Activated CD4-positive, alpha-beta T cell treated with anti-CD3 and anti-CD28 coated beads for 48 hours (primary cell): ENCODE measurements at places on chromosomes 4 and X.

- DNase-seq, result no peak
Observed at GRCh38 chr4:142124874-142125273, 488.5 kb downstream of the IL15 start.

- no peak for DNase-seq
Observed at GRCh38 chr4:89519771-89520320, 212.2 kb upstream of the GPRIN3 start.

GRCh38 chrX:8783097-8783713, 18.0 kb downstream of the FAM9A start:
- DNase-seq, result peak; percentile 43

- DNase-seq, result no peak
Observed at GRCh38 chrX:10636337-10636736, 16.0 kb upstream of the MID1 start.

- no peak for DNase-seq
Observed at GRCh38 chr4:68365068-68365467, 15.2 kb upstream of the YTHDC1 start.

DNA sequence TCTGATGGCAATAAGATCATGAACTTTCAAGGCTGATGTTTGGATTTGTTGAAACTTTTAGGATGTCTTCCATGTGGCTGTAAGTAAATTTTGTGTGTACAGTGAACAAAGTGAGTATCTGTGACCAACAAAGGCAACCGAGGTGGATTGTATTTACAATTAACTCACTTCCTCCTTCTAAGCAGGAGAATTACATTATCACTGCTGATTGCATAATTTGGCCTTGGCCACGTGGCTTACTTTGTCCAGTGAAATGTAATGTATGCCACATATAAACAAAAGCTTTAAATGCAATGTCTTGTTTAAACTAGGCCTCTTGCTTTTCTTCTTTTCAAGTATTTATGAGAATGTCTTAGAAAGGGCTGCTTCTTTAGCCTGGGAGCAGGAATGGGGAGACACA, 66.3 kb upstream of the MAD2L1 start:
- no peak for DNase-seq

DNA sequence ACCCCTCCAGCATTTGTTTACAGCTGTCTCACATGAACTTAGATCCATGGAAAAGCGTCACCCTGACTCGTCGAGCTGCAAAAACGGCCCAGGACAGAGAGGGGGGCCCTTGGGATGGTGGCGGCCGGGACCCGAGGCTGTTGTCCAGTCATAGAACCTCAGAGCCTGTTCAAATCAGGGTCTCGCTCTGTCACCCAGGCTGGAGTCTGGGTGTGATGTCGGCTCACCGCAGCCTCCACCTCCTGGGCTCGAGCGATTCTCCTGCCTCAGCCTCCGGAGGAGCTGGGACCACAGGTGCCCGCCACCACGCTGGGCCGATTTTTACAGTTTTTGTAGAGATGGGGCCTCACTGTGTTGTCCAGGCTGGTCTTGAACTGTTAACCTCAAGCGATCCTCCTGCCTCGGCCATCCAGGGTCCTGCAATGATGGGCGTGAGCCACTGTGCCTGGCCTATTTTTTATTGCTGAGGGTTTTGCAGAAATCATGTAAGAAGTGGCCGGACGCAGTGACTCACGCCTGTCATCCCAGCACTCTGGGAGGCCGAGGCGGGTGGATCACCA, 42.6 kb upstream of the PPP2R3B start:
- no peak for DNase-seq

GRCh38 chr4:52894443-52894842, 32.3 kb downstream of the RASL11B start:
- DNase-seq, result no peak

GRCh38 chrX:7019555-7019954, 128.0 kb upstream of the STS start:
- no peak for DNase-seq

- DNase-seq, result no peak
Observed at GRCh38 chr4:42281324-42282020, 115.8 kb upstream of the SHISA3 start.

GRCh38 chr4:13484749-13485221, 645 bp upstream of the RAB28 start:
- DNase-seq, result no peak

- DNase-seq, result no peak
Observed at GRCh38 chr4:86376850-86377249, 17.0 kb upstream of the MAPK10 start.

DNA sequence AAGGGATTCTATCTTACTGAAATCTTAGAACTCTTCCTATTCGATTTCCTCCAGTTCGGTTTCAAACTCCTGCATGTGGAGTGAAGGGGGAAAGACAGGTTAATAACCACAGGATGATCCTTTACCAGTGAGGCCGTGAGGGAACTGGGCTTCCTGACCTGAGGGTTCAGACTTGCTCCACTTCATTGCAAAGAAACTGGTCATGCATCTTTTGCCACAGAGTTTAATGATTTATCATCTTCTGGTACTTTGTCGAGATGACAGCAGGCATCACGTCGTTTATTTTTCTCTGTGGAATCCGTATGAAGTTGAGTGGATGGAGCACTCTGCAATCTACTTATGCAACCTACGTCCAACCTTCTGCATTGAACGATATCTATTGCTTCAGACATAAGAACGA, 145.9 kb upstream of the NLGN4X start:
- no peak for DNase-seq

- DNase-seq, result no peak
Observed at GRCh38 chrX:2584251-2585157, 83.7 kb upstream of the DHRSX start.

- DNase-seq, result no peak
Observed at GRCh38 chr4:148227147-148227546, 215.1 kb downstream of the NR3C2 start.

DNA sequence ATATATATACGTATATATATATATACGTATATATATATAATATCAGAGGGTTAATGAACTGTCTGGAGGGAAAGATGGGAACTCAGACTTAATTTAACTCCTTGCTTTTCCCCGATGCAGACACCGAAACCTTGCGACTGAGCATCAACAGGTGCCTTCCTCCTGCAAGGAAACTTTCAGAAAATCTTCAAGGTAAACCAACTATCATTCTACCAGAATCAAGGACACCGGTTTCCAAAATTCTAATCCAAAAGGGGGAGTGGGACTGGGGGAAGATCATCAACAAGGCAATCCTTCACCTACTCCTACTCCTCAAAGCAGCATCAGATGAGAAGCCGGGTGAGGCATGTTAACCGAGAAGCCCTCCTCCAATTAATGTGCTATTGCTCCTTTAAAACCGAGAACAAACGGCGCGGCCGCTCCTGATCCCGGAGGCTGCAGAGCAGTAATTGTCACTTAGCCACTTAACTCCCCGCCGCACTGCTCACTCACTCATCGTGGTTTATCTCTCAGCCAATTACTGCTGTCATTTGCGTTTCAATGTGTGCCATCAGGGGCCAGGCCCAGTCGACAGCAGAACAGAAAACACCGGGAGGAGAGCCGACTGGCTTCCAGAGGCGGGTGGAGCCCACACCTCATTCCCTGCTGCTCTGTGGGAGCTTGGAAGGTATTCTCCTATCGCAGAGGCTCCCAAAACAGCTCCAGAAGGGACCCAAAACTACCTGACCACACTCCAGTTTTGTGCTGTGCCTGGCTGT, 61.7 kb downstream of the MAML3 start:
- DNase-seq, result peak; percentile 15

DNA sequence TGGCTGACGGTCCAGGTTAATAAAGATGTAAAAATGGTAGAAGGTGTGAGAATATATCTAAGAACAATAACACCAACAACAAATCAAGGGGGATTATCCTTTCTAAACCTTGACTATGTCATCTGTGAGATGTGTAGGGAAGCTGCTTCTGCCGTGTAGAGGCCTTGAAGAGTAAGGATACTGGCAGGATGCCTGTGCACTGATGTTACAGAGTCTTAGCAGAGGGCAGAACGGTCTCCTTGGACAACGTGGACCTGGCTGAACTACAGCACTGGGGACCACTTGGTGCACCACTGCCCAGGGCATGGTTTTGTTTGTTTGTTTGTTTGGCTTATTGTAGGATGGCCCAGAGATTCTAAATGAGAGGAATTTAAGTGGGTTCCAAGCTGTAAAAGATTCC, 33.5 kb downstream of the GPAT3 start:
- no peak for DNase-seq

GRCh38 chr4:142713282-142714030, 132.6 kb downstream of the INPP4B start:
- DNase-seq, result no peak

GRCh38 chrX:31658360-31658759, 586.5 kb upstream of the FTHL17 start:
- DNase-seq, result no peak

DNA sequence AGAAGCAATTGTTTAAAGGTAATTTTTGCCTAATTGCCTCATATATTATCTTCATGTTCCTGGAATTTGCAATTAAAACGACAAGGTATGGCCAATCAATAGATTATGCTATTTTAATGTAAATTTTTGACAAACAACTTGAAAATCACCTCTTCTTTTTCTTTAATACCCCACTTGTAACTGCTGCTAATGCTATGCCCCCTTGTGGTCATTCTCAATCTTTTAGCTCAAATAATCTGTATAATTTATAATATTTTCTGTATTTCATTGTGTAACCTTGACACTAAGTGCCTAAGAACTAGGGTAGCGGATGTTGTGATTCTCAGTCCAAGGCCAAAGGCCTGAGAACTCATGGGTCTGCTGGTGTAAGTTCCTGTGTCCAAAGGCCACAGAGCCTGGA, 831.7 kb upstream of the POU3F4 start:
- DNase-seq, result no peak

DNA sequence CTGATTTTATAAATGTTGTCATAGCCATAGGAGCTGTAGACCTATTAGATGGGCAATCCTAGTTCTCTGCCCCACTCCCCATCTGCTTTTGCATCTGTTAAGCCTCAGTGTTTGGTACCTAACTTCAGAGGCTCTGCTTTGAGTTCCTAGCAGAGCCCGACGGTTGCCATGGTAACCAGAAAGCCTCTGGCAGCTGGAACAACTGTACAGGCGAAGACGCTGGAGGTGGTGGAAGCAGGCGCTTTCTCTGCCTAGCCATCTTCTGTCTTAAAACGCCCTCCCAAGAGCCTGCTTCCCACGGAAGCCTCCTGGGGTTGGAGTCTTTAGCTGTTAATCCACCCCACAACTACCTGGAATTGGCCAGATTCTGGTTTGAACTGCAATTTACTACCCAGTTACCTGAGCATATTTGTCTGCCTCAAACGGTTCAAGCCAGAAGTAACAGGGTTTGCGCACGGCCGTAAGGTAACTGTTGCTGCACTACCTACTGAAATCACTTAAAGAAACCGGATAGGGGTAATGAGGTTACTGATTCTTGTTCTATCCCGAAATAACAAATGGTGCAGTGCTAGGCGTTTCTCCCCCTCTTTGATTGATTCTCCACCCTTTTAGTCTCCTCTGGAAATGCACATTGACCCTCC, 1.0 kb upstream of the GABRG1 start:
- DNase-seq, result no peak
